Effector memory CD8-positive, alpha-beta T cell (primary cell): ENCODE measurements at places on chromosomes 16 and 17.
A peak's percentile ranks its signal among the peaks of the same experiment; 100 is the strongest.

GRCh38 chr16:22181426-22181825 is 19.1 kb downstream of the SDR42E2 start:
- no peak overlapping the region for H3K27ac ChIP-seq
- H3K4me3 ChIP-seq = no peak overlapping the region
- no peaks in the 10 kb centered on the region for H3K36me3 ChIP-seq
- no peak for DNase-seq
- no peaks in the 10 kb centered on the region for H3K4me1 ChIP-seq

- no peak overlapping the region for H3K4me3 ChIP-seq
- H3K4me1 ChIP-seq = no peaks in the 10 kb centered on the region
- no peaks in the 10 kb centered on the region for H3K27me3 ChIP-seq
- peaks cover 3% of the 10 kb centered on the region for H3K36me3 ChIP-seq
Measured at GRCh38 chr17:66392783-66393437, 90.5 kb downstream of the PRKCA start.

DNA sequence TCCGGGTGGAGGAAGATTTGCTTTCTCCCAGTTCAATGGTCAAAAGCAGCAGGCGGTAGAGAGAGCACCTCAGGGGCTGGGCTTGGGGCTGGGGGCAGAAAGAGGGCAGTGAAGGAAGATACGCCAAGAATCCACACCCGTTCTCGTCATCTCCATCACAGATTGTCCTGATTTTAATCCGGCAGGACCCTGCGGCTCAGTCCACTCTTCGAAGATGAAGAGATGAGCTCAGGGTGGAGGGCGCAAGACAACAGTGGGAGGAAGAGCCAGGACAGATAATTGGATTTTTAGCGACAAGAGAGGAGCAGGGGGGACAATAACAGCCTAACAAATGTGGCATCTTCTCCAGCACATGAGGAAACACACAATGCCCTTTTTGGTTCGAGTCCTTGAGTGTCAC is 165.9 kb downstream of the SDK2 start:
- no peaks in the 10 kb centered on the region for H3K36me3 ChIP-seq
- H3K27ac ChIP-seq = no peak overlapping the region
- H3K4me1 ChIP-seq = no peaks in the 10 kb centered on the region
- peaks cover 73% of the 10 kb centered on the region for H3K27me3 ChIP-seq

GRCh38 chr17:31310260-31310659 is 3.6 kb downstream of the EVI2B start:
- DNase-seq = peak; percentile 23
- H3K27ac ChIP-seq = peak overlapping the region; percentile 92
- no peaks in the 10 kb centered on the region for H3K27me3 ChIP-seq
- H3K4me1 ChIP-seq = peaks cover 65% of the 10 kb centered on the region

- H3K4me3 ChIP-seq = peak overlapping the region; percentile 85
- H3K27ac ChIP-seq = peak overlapping the region; percentile 95
- peaks cover 10% of the 10 kb centered on the region for H3K36me3 ChIP-seq
Measured at GRCh38 chr17:28812748-28813377, 29.7 kb downstream of the FAM222B start.

- H3K4me3 ChIP-seq = no peak overlapping the region
- no peaks in the 10 kb centered on the region for H3K27me3 ChIP-seq
- DNase-seq = no peak
- no peaks in the 10 kb centered on the region for H3K36me3 ChIP-seq
- no peaks in the 10 kb centered on the region for H3K4me1 ChIP-seq
- no peak overlapping the region for H3K27ac ChIP-seq
Measured at GRCh38 chr17:28145348-28145747, 102.9 kb downstream of the NLK start.

DNA sequence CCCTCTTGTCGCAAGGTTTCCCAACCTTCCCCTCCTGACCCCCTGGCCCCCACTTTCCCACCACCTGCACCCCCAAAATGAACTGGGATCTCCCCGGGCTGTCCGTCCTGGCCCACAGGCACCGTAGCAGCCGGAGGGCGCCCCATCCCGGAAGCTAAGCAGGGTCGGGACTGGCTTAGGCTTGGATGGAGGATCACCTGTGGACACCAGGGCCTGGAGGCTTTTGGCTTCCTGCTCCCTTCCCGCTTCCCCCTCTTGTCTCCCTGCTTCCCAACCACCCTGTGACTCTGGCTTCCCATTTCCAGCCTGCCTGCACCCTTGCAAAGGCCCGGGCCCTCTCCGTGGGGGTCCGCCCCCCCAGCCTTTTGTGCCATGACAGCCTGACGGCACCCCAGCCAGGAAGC is 2291.3 kb downstream of the TP53TG3F start:
- no peak overlapping the region for H3K4me3 ChIP-seq
- no peaks in the 10 kb centered on the region for H3K4me1 ChIP-seq
- H3K36me3 ChIP-seq = no peaks in the 10 kb centered on the region
- H3K27ac ChIP-seq = no peak overlapping the region
- H3K27me3 ChIP-seq = no peaks in the 10 kb centered on the region
- no peak for DNase-seq
